Large intestine (tissue), 12 donors: ENCODE measurements at places on chromosomes 7 and 10. TPM values are rescaled to one million over a fixed set of nuclear protein-coding genes. Genes with fewer than 3 reads are reported as not detected.

DNA sequence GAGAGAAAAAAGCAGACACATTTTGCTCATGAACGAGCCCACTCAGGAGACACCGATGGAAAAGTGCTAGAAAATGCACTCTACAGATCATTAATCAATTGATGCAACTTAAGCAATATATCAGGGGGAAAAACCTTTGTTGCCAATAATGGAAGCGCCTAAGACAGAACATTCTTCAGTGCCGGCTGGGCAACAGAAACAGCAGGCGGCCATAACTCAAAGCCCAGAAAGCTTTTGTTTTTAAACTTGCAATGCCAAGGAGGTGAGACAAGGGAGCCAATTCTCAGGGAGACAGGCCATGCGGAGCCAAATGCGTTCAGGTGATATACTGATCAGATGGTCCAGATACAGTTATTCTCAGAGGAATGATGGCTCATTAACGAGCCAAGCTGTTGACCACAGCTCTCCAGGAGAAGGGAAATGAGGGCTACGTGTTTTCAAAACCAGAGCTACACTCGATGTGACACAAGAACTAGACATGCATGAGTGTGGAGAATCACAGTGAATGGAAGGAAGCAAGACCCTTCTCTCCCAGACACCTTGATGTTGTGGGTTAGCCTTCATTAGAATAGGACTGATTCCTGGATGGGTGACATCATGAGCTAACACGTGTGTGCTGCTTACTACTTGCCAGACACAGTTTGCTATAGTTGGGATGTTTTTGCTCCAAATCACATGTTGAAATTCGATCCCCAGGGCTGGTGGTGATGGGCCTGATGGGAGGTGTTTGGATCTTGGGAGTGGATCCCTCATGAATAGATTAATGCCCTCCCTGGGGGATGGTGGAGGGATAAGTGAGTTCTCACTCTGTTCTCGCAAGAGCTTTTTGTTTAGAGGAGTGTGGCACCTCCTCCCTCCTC, 79.1 kb upstream of the KCNMA1 start:
- no peak for DNase-seq

Gene TUBB8
- 0.81 TPM for polyA plus RNA-seq

- DNase-seq: no peak
These were observed 34.7 kb upstream of the ELFN1 start for GRCh38 chr7:1635401-1635800.

Gene STN1
- polyA plus RNA-seq: 13.4 TPM

DNA sequence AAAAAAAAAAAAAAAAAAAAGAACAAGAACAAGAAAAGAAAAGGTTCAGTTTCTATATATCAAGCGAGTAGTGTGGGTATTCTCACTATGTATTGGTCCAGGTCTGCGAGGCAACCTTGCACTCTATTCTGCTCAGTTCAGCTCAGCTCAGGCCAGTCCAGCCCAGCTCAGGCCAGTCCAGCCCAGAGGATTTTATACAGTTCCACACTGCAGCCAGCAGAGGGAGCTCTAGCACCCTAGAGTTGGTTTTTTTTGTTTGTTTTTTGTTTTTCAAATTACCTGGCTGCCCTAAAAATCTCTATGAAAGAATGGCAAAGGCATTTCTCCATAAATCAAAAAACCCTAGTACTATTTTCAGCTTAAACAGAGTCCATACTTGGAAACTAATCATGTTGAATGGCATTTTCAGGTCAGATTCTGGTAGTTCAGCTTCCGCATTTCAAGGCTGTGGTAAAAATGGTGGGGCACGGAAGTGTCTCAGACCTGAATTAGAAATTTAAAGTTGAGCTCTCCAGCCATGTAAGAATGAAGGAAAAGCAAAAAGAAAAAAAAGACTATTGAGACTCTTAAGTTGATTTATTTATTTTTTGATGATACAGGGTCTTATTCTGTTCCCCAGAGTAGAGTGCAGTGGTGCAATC, 55.2 kb upstream of the GSDME start:
- no peak for DNase-seq

GRCh38 chr10:67696029-67696428, at the start of gene CTNNA3:
Gene CTNNA3 (minus strand): TSS chr10:67696195.
- peak; percentile 11 for DNase-seq

- DNase-seq: no peak
These were observed 57.6 kb upstream of the CACUL1 start for GRCh38 chr10:118812393-118812740.

- DNase-seq: no peak
These were observed 825.1 kb upstream of the ZWINT start for GRCh38 chr10:57186201-57186600.

- peak; percentile 43 for DNase-seq
These were observed 32.6 kb downstream of the CFAP43 start for GRCh38 chr10:104199567-104199966.

DNA sequence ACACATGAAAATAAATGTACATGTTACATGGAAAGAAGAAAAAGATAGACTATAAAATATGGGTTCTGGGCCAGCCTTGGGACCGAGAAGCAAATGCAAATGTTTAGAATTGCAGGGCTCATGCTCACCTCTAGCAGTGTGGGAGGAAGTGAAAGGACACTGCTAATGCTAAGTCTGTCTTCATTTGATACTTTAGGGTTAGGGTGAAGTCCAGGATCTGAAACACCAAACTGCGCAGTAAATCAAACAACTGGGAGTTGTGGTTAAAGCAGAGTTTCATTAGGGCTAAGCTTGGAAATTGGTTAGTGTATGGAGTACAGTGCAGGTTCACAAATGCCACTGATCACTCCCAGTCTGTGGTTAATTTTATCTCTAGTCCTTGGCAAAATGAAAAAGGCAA, 73.2 kb upstream of the PDK4 start:
- DNase-seq: no peak

GRCh38 chr10:112678581-112678980, 231.6 kb downstream of the VTI1A start:
- DNase-seq: no peak

Gene AKR1C3
- 4.1 TPM for polyA plus RNA-seq

- DNase-seq: no peak
These were observed 23.2 kb downstream of the SKAP2 start for GRCh38 chr7:26841003-26841739.

GRCh38 chr10:63684257-63684936, 163.2 kb downstream of the REEP3 start:
- DNase-seq: no peak

GRCh38 chr10:23063973-23064812, 31.2 kb upstream of the MSRB2 start:
- no peak for DNase-seq

Gene MUC3A
- 127 TPM for polyA plus RNA-seq

Gene MYL10
- not detected for polyA plus RNA-seq

DNA sequence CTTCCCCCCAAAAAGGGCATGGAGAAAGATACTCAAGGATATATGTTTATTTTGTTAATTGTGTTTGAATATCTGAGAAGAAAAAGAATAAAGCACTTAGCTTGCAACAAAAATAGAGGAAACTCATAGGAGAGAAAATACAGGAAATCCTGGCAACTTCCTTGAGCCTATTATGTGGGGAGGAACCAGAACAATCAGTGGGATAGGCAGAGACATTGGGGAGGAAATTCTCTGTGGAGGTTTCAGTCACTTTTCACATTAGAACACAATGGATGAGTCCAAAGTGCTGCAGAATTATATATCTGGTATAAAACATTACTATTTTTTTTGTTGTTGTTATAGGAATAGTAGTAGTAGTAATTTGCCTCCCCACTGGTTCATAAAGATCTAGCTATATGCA, 240.1 kb downstream of the THSD7A start:
- DNase-seq: no peak

Gene CABCOCO1
- polyA plus RNA-seq: 1.8 TPM

- DNase-seq: no peak
These were observed 25.1 kb downstream of the SVIL start for GRCh38 chr10:29609696-29610095.

GRCh38 chr7:5217396-5217795, 27.4 kb downstream of the WIPI2 start:
- no peak for DNase-seq

Gene ICA1
- polyA plus RNA-seq: 51.6 TPM

Gene ALOX5
- polyA plus RNA-seq: 17.6 TPM

DNA sequence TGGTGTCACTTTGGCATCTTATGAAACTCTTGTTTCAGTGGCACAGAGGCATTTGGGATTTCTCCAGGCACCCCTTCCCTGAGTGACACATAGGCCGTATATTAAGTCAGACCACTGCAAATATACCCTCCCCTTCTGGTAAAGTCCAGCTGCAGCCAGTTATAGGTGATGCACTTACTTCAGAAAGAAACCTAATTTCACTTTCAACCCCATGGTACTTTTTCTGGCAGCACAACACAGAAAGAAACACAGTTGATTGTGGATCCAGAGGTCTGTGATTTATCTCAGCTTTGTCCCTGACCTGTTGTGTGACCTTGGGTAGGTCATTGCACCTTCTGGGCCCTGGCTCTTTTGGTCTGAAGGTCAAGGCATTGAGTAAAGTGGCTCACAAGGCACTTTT, 173.2 kb downstream of the BUB3 start:
- DNase-seq: no peak

DNA sequence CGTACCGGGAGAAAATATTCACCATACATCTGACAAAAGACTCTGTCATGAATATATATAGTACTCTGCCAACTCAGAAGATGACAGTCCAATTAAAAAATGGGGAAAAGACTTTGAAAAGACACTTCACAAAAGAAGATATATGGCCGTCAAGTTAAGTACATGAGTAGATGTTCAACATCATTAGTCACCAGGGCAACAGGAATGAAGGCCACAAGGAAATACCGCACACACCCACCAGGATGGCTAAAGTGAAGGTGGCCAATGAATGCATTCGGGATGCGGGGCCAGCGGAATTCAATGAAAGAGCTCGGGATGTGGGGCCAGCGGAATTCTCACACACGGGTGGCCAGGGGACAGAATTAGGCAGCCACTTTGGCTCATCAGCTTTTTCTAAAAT, 42.2 kb downstream of the MAD1L1 start:
- DNase-seq: no peak

Gene COMMD3
- 69.2 TPM for polyA plus RNA-seq

Gene OR2A5
- polyA plus RNA-seq: under 0.01 TPM

DNA sequence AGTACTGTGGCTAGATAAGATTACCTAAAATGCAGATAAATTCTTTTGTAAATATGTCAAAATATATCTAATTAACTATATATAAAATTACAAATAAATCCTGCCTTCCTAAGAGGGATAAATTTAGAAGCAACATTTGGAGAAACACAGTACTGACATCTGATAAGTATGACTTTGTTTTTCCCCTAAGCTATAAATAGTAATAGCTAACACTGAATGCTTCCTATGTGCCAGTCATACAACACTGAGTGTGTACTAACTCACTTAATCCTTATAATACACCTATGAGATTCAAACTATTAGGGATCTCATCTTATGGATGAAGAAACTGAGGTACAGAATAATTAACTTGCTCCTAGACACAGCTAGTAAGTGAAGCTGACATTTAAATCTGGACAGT, 733.4 kb downstream of the MAGI2 start:
- DNase-seq: no peak

Gene CHCHD1
- 49.7 TPM for polyA plus RNA-seq

DNA sequence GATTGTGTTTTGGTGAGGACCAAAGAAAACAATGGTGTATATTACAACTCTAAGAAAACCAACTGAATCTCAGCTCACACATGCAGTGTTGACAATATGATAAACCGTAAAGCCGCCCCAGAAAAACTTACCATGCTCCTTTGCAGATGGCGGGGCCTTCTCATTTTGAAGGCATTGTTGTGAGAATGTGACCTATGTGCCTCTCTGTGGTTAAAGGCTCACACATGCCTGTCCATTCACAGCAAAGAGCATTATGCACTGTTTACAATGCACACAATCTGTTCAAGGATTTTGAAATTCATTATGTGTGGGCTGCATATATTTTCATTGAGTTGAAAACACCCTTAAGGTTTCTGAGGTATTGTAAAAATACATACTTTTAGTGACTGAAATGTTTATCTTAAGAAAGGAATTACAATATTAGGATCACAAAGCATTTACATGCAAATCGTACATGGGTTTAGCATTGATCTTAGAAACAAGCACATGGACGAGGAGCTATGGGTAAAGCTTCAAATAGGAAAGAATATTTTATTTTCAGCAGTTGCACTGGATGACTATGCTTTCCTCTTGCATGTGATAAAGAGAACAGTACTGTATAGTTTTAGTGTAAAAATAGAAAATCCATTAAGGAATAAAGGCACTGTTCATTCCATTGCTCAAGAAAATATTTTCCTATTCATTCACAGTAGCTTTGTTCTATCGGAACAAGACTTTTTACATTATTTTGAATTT, 334.3 kb downstream of the ARL4A start:
- no peak for DNase-seq

- DNase-seq: no peak
These were observed 115.7 kb downstream of the KIAA1217 start for GRCh38 chr10:24324651-24325050.

- DNase-seq: peak; percentile 36
These were observed 24.7 kb upstream of the AMZ1 start for GRCh38 chr7:2663121-2663886.

Gene KLHDC10
- 30.2 TPM for polyA plus RNA-seq

DNA sequence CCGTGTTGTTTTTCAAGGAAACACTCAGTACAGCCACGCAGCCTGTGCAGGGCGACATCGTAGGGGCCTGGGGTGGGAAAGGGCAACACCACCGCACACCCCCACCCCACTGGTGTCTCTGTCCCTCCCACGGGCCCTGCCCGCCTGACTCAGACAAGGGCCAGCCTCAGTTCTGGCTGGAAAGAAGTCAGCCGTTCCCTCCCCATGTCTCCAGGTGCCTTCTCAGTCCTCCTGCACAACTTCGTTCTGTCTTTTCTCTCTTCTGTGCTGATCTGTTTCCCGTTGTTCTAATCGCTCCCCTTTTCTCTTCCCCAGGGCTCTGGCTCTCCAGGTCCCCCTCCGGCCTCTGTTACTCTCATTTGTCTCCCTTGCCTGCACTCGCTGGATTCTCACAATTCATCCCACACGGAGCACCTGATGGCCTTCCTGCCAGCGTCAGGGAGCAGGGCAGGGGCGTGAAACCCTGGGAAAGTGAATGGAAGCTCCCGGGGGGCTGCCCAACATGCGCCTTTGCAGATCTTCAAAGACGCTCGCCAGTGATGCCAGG, 97.7 kb downstream of the WDR37 start:
- no peak for DNase-seq

Gene NODAL
- 0.33 TPM for polyA plus RNA-seq

Gene GIMAP7
- polyA plus RNA-seq: 14.7 TPM
